Astrocyte of the cerebellum (primary cell): ENCODE measurements at places on chromosomes 2 and 18.
A peak's percentile ranks its signal among the peaks of the same experiment; 100 is the strongest.

DNA sequence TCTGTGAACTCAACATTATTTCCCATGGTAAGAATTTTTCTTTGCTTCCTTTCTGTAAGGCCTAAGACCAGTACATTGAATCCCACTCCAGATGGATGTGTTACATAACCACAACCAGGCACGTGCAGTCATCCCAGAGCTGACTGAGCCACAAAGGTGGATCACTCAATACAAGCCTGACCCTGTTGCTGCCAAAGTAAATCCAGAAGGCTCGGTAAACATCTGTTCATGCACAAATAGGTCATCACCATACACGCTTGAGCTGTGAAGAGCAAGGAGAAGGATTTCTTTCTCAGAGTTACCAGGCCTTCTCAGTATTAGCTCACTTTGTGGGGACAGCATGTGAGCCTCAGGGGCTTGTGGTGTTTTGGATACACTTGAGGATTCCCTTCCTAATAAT is 791.4 kb upstream of the FANCL start:
- no peak for DNase-seq

- no peak for DNase-seq
Observed at GRCh38 chr18:57603871-57604270, 17.4 kb upstream of the FECH start.

DNA sequence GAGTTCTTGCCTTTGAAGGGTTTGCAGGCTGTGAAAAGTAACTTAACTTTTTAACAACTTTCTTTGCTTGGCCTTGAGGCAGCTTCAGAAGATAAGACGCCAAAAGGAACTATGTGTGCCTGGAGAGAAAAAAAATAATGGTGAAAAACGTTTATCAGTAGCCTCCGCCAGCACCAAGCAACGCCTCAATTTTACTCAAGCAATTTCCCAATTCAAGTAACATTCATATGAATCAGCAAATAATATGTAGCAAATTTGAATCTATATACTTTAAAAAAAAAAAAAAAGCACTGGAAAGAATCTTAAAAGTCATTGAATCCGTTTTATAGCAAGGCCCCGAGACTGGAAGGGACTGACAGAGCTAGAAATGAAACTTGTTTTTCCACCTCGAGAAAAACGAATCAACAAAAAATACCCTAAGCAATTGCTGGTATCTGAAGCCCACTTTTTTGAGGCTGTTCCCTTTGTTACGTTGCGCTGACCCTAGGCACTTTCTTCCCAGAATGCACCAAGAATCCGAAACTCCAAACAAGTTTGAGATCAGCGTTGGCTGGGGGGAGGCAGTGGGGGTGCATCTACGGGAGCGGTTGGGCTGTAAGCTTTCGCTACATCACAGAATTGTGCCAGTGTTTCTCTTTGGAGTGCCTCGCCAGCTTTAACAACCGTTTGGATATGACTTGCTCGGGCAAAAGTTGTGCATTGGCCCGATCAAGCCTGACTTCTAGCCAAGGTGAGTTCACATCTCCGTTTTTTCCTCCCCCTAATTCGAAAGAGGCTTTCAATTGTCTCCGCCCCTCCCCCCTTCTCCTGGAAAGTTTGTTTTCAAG is 2.7 kb upstream of the TGIF1 start:
- no peak for DNase-seq

DNA sequence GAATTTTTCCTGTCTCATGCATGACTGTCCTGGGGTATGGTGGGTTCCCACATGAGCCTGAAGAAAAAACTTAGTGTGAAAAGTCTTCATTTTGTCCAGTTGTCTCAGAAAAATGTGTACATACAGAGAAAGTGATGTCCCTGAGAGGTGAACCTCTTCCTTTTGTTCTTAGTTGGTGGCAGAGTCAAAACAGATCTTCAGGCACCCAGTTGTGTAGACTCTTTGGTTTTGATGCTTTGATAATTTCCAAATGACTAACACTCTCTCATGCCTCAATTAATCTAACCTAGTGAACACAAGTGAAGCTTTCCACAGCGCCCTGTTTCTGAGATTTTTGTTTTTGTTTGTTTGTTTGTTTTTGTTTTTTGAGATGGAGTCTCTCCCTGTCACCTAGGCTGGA is 273.5 kb downstream of the PIK3C3 start:
- DNase-seq = no peak

DNA sequence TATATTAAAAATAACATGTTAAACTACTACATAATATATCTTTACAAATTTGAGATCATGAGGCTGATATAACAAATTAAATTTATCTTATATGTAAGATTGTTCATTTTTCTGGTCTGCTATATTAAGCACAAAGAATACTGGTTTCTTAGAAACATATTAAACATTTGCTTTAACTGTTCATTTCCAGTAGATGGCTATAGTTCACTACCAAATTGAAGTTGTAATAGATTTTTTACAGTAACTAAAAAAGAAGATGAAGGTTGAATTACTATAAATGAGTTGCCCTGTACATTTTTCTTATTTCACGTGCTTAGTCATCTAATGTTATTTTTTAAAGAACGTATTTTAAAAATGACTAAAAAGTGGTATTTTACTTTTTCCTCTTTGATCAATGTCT is 57.0 kb downstream of the ZNF407 start:
- DNase-seq = peak; percentile 26

DNA sequence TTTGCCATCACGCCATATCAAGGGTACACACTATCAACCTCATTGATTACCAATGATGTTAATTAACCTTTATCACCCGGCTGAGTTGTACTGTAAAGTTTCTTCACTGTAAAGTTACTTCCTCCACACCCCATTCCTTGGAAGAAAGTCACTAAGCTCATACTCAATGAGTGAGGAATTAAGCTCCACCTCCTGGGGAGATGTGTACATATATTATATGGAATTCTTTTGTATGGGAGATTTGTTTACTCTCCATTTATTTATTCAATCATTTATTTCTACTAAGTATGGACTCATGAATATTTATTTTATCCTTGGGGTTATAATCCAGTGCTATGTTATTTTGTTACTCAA is 56.8 kb downstream of the C2orf74 start:
- DNase-seq = no peak

DNA sequence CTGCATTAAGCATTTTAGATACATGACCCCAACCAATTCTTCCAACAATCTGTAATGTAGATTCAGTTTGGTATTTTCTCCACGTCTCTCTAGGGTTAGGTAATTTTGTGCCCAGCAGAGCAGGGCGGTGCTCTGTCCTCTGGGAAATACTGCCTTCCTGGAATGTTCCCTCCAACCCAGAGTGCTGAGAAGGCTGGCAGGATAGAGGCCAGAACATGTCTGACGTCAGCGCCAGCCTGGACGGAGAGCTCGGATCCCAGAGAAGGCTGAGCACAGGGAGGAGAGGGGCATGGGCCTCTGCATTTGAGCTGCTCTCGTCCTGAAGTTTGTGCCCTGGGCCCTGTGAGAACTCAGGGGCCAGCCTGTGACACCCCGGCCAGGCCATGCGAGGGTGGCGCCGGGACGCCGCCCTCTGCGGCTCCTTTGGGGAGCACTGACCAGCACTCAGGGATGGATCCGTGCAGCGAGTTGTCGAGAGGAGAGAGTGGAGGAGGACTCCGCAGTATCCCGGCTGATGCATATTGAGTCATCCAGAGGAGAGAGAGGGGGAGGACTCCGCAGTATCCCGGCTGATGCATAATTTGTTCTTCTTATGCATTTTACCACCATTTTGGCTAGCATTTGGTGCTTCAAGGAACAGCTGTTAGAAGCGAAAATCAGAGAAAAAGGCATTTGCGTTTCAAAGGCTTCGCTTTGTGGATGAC is 80.0 kb upstream of the PXDN start:
- no peak for DNase-seq

DNA sequence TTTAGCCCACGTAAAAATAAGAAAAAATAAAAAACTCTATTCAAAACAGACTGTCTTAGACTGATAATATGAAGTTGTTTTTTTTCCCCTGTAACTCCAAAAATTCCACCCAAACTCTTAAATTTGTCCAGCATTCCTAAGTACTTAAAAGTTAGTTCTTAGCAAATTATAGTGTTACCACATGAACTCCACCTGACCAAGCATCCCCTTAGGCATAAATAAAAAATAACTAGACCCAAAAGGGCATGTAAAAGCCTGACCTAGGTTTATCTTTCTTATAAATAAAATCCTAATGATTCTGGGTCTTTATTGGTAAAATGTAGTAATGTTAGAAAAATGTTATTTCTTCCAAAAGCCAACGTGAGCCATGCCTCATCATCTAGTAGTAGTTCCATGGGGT is 54.3 kb downstream of the TTC21B start:
- DNase-seq = no peak

GRCh38 chr18:79452190-79452990 is 56.7 kb downstream of the NFATC1 start:
- DNase-seq = peak; percentile 39

- DNase-seq = no peak
Observed at GRCh38 chr2:81495556-81495955, 1191.0 kb upstream of the LRRTM1 start.

- DNase-seq = no peak
Observed at GRCh38 chr2:69092857-69093256, 79.9 kb downstream of the ANTXR1 start.

DNA sequence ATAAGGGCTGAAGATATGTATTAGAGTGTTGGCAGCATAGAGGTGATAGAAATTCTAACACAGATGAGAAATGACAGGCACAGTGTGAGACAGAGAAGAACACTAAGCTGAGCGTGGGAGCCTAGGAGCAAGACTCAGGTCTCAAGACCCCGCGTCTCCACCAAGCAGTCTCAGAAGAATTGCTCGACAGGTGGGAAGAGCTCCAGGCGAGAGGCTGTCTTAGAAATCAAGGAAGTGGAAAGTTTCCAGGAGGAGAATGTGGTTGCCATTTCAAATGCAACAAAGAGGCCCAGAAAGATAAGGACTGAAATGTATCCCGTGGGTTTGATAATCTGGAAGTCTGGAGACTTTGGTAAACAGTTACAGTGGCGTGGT is 31.5 kb upstream of the CAB39 start:
- DNase-seq = no peak

DNA sequence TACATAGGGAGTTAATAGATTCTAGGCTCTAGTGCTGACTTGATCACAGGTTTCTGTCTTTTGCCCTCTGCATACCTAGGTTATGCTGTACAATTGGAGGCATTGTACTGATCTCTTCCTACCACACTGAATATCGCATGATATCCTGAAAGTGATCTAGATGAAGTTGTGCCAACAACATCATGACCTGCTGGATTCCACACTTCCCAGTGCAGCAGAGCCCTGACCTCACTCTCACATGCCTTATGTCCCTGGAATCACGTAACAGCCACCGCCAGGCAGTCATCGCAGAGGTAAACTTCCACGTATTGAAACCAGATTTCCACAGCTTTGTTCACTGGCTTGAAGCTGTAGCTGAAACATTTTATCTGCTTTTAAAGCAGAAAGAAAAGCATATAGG is 214.0 kb downstream of the ANKRD30B start:
- no peak for DNase-seq

DNA sequence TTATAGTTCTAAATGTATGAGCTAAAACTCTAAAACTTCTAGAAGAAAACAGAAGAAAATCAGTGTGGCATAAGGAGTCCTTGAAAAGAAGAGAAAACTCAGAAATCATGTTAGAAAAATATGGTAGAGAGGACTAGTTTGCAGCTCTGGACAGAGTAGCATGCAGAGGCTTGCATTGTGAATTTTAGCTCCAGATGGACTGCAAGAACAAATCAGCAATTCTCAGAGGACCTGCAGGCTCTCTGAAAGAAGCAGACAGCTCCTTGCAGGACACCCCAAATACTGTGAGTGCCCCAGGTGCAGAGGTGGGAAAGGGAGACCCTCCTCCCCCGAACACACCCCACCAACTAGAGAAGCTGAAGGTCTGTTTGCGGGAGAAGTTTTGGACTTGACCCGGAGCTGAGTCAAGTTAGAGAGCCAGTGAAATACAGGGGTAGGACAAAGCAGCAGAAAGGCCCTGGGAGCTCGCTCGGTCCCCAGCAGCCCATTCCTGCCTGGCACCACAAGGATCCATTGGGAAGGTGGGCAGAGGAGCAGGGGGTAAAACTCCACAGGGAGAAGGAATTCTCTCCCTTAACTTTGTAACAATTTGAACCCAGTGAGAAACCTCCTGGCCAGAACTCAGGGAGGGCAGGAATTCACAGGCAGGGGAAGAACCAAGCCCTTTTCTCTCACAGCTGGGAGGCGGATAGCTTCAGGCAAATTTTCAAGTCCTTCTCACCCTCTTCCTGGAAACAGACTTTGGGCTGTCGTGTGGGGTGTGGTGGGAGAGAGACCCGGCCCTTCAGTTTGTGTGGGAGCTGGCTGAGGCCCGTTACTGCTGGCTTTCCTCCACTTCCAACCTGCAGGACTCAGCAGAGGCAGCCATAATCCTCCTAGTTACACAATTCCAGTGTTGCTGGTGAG is 216.2 kb upstream of the SLC35G4 start:
- DNase-seq = no peak

GRCh38 chr2:5385596-5385995 is 306.6 kb upstream of the SOX11 start:
- no peak for DNase-seq

- DNase-seq = no peak
Observed at GRCh38 chr2:229104974-229105387, 166.1 kb downstream of the PID1 start.

GRCh38 chr2:196592911-196593881 is 46.3 kb upstream of the CCDC150 start:
- no peak for DNase-seq

DNA sequence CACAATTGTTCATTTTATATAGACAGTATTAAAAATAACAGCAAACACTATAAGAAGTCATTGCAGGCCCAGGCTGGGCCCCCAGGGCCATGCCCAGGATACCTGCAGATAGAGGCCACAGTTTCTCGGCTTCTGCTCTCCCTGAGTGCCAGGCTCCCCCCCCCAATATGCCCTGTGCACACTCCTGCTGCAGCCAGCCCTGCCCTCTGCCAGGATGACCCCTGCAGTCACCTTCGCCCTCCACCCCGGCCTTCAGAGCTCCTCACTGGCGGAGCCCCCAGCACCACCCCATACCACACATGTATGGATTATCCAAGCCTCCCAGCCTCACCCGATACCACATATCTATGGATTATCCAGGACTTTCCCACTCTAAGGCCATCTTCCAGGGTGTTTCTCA is 104.5 kb downstream of the TPO start:
- no peak for DNase-seq

DNA sequence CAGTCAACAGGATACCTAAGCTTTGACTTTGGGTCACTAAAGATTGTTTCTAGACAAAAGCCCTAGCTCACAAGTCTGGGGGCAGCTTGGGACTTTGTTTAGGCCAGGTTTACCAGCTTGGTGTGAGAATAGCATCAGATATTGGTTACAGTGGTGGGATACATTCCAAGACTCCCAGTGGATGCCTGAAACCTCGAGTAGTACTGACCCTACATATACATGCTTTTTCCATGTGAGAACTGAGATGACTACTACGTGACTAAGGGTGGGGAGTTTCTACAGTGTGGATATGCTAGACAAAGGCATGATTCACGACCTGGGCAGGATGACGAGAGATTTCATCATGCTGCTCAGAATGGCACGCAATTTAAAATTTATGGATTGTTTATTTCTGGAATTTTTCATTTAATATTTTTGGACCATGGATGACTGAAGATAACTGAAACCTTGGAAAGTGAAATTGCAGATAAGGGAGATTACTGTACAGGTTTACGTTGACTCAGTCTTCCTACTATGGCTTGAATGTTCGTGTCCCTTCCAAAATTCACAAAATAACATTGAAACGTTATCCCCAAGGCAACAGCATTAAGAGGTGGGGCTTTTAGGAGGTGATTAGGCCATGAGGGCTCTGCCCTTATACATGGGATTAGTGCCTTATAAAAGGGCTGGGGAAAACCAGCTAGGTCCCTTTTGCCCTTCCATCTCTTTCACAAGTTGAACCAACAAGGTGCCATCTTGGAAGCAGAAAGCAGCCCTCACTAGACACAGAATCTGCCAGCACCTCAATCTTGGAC is 50.2 kb upstream of the CTAGE1 start:
- DNase-seq = peak; percentile 89
